ENCODE measurements at places on chromosomes 16 and 17.

GRCh38 chr16:83627996-83628395, 179.8 kb upstream of the HSBP1 start:
- DNase-seq = no peak

DNA sequence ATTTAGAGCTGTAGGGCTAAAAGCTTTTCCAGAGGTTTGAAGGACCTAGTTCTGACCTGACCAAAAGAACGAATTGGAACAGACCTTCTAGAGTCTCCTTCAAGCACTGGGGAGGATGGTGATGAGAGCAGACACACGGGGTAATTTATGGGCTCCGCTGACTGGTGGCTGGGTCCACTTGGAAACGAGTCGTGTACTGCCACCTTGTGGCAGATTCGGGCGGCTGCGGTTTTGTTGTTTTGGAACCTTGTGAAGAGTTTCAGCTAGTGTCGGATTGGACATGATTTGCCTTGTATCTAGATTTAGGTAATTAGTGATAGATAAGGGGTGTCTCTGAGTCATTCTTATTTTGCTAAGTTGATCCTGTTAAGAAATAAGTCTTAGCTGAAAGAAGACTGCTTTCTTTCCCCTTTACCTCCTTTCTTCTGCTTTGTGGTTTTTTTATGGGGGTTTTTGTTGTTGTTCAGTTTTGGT, 98.9 kb downstream of the AATF start:
- DNase-seq = peak; percentile 55

- no peak for DNase-seq
Observed at GRCh38 chr16:54538276-54538675, 251.7 kb upstream of the IRX3 start.

DNA sequence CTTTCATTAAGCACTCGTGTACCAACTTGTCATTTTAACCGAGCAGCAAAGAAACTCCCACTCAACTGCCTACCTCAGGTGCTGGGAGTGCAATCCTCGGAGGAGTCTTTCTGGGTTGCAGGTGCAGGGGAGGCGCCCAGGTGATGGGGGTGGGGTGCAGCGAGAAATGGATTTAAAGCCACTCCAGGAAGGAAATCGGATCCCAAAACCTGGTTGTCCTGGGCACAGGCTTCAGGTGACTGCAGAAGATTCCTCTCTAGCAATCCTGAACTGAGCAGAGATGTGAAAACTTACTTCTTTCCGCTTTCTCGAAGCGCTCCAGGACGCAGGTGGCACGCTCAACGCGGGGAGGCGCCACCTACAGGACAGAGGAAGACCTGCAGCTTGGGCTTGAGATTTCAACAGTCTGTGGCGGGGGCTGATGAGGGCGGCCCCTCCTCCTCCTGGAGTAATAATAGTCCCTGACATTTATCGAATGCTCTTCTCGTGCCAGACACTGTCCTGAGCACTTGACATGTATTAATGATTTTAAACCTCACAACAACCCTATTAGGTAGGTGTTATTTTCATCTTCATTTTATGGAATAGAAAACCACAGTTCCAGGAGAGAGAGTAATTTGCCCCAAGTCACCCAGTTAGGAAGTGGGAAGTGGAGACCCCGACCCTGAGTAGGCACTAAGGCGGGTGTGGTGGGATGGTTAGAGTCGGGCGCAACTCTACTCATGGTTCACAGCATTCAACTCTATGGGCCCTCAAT, 27.2 kb upstream of the SKAP1 start:
- no peak for DNase-seq

Data from SK-N-MC (cell line).